Glomerular endothelial cell (primary cell): ENCODE measurements at places on chromosomes 1 and 21. TPM values are rescaled to one million over a fixed set of nuclear protein-coding genes. Genes with fewer than 3 reads are reported as not detected.

The CNKSR1 gene
- total RNA-seq: 1.0 TPM in 1 of 2 replicates, not detected in the other

The FCAMR gene
- total RNA-seq: not detected in 2 replicates

The LHX8 gene
- total RNA-seq: not detected in 2 replicates

The PGLYRP3 gene
- not detected in 2 replicates for total RNA-seq

The EDARADD gene
- total RNA-seq: not detected in 2 replicates
